Left lung (tissue), 14 donors: ENCODE measurements at places on chromosomes 3 and 15. TPM values are rescaled to one million over a fixed set of nuclear protein-coding genes. Genes with fewer than 3 reads are reported as not detected.

DNA sequence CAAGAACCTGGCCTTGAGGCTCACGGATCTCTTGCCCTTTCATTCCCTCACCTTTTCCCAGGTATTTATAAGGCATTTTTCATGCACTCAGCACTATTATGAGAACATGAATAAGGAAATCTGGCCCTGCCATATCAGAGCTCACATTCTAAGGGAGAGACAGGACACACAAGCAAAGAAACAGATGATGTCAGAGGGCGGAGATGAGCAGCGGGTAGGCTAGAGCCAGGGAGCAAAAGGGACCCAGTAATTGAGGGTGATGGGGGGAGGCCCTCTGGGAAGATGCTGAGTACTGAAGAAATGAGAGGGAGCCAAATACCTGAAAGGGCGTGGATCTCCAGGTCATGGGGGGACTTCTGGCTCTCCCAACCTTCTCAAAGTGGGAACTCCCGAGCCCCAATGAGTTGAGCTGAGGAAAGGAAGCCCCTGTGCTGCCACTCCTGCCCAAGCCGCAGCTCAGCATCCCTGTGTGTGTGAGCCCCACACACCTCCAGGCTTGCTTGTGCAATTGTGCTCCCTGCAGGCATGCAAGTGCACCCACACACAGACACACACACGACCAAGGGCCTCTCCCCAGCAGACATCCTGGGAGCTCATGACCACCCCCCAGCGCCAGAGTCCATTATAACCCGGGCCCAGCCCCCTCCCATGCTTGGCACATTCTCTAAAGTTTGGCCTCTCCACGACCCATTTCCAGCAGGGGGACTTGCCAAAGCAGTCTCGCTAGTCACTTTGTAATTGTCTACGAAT, 81.4 kb upstream of the PXYLP1 start:
- DNase-seq = no peak

GRCh38 chr3:89395996-89396395, 288.6 kb downstream of the EPHA3 start:
- DNase-seq = no peak

Gene SLC22A13
- total RNA-seq = 0.32 TPM

DNA sequence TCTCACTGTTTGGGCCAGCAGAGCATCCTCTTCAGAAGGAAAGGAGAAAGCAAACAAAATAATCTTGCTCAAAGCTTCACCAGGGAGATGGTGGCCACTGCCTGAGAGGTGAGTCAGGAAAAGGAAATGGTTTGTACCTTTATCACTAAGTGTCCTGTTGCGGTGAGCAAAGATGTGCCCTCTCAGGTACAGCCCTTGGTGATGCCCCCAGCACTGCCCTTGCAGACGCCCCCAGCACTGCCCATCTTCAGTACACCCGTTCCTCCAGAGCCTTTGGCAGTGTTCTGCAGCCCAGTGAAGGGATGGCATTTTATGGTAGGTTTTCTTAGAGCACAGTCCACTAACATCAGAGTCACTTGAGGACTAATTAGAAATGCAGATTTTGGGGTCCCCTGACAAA, 92.3 kb downstream of the ZNF621 start:
- no peak for DNase-seq

DNA sequence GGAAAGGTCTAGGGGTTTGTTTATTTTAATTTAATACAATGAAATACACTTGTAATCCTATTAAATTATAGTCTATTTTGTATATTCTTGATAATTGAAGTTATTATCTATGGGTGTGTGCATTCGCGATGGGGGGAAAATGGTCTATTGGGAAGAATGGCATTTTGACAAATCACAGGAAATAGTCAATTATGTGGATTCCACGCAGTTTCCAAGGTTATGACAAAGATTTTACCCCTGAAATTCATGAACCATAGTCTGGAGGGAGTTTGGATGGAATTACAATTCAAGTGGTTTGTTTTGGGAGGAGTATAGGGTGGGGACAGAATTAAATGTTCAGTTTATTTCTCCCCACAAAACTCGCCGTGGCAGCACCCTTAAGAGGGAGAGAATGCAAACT, 66.5 kb downstream of the RBMS3 start:
- DNase-seq = no peak

Gene ZNF639
- 25.0 TPM for total RNA-seq

- no peak for DNase-seq
These were observed 4.3 kb downstream of the SLC6A20 start for GRCh38 chr3:45792036-45792435.

- DNase-seq = no peak
These were observed 295.7 kb downstream of the UNC13C start for GRCh38 chr15:54273928-54274327.

- no peak for DNase-seq
These were observed 67.8 kb upstream of the PPP2R3A start for GRCh38 chr3:135897715-135898114.

DNA sequence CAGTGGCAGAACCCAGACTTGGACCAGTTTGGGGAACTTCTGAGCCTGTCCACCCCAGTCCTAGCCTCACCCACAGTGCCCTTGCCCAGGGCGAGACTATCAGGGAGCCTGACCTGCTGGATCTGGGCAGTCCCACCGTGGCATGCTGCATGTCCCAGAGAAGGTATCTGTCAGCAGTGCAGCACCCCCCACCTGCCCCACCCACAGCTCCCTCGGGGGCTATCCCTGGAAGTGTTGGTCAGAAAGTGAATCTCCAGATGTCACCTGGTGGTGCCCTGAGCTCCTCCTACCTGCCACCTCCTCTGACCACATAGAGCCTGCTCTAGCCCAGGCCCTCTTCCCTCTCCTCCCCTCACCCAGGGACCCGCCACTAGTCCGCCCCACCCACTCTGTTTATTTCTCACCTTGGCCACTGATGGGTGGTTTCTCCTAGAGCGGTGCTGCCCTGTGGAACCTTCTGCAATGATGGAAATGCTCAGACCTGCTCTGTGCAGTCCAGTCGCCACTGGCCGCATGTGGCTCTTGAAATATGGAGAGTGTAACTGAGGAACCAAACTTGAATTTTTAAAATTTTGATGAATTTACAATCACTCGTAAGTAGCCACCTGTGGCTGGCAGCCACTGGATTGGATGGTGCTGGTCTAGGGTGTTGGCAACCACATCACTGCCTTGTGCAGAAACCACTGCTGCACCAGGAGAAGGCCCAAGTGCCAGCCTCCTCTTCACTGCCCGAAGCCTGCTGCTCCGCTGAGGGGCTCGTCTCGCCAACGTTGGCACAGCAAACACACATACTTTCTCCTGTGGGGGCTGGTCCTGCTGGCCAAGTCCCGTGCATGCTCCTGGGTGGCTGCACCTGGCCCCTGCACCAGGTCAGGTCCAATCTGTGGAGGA, 13.1 kb downstream of the HDAC11 start:
- DNase-seq = no peak

DNA sequence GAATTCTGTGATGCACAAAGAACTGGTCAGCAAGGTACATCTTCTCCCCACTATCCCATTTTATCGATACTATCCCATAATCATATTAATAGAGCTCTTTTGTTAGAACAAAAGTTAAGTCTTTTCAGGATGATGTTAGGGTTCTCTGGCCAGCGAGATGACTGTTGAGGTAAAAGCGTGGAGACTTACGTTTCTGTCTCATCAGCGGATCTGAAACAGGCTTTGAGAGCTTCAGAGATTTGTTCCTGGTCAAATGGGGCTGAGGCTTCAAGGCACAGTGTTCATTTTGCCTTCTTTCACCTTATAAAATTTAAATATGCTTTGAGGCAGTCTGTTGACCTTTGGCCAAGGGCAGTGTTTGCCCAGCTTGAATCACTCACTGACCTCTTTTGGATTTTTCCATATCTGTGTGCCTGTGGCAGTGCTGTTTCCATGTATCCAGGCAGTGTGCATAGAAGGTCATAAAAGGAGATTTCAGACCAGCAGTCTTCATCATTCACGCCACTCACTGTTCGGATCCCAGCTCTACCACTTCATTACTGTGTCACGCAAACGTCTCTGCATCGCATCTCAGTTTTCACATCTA, 3.1 kb downstream of the ADAMTSL3 start:
- DNase-seq = no peak

Gene STX19
- 4.8 TPM for total RNA-seq

DNA sequence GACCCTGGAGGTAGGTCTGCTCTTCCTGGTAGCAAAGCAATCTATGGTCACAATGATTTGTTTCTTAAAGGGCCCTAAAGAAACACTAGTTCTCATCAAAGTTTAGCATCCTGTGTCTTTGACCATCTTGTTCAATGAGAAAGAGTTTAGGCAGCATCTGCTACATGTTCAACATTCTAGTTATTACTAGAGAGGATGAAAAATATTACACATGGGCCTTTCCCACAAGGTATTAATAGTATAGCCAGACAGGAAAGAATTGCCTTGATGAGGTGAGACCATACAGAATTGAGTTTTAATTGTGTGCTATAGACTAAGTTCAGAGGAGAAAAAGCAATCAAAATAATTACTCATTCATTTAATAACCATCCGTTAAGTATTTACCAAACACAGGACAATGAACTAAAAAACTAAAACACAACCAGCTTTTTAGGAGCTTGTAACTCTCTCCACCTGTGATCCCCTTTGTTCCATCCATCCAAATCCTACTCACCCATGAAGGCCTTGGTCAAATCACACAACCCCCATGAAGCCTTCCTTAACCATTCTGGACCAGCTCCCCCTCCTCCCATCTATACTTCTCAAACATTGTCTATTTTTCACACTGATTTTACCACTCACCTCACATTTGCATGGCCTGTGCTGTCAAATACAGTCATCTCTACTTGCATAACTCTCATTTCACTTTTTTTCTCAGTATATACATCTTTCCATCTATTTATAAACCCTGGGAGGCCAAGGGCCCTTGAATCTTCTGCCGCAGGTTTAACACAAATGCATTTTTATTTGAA, 122.9 kb downstream of the RORA start:
- DNase-seq = no peak

- DNase-seq = no peak
These were observed 35.4 kb downstream of the PSTPIP1 start for GRCh38 chr15:77030048-77030927.

DNA sequence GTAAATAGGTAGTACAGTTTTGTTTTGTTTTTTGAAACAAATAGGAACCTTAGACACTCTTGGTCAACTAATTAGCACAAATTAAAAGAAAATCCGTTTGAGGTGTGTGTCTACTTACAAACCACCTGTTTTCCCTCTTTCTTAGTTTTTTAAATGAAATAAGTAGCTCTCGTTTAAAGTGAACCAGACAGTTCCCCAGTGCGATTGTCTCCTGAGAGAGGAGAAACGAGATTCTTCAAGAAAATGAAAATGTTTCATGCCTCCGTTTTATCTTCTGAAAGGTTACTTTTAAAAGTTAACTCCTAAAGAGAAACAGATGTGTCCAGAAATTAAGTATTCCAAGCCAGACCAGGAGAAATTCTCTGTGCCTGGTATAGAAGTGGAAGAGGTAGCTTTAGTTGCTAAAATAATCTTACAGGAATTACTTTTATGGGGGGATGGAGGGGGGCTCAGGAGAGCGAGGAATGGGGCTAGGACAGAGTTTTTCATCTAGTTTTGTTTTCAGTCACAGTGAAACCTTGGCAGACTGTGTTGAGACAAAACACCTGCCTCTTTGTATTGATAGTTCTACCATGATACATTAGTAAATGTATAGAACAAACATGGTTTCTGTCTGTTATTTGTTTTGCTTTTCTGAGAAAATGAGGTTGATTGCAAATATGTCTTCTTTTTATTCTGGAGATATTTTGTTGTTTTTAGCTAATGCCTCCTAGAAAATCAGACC, 155.1 kb upstream of the CNTN4 start:
- DNase-seq = no peak

DNA sequence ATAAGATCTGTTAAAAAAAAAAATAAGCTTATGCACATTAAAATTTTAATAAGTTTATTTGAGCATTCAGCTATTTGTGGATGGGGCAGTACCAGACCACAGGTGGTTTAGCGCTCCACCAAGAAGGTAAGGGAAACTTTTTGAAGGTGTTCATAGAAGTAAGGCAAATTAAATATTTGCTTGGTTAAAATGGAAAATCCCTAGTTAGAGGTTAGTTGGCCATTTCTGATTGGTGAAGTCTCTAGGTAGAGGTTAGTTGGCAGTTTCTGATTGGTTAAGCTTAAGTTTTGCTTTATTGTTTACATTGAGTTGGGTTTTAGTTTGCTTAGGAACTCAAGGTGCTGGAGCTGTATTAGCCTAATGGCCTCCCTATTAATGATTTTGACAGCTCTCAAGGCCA, 30.7 kb downstream of the SCN11A start:
- DNase-seq = no peak

Gene CX3CR1
- total RNA-seq = 6.4 TPM

DNA sequence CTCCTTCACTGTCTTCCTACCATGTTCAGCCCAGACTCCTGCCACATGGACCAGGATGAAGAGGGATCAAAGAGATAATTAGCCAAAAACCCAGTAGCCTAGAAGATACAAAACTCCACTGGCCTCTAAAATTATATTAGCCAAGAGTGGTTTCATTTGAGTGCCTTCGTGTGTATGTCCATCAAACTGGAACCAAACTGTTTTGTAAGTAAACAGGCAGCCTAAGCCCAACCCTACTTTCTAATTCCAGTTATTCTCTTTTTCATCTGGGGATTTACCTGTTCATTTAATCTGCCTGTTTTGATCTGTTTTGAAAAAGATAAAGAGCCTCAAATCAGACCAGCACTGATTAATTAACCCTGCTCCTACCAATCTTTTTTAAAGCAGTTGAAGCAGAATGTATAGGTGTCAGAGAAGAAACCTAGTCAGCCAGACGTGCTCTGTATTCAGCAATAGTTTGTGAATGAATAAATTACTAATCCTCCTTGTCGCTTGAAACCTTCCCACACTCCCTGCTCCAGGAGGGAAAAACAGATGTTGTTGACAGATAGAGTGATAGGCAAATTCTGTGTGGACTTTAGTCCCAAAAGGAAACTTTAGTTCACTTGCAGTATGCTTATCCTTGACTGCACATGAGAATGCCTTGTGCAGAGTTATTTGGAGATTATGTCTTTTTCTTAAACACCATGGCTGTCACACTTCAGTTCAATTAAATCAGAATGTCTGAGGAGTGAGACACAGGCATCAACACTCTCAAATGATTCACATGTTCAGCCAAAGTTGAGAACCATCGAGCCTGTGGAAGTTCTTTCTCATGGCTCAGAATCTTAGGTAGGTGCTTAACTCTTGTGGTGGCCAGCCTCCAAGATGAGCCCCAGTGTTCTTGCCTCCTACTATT, 55.5 kb upstream of the ZBED2 start:
- no peak for DNase-seq

GRCh38 chr3:168497741-168498140, 402.0 kb upstream of the GOLIM4 start:
- no peak for DNase-seq

Gene RTP3
- total RNA-seq = not detected

GRCh38 chr15:66715181-66715624, 13.2 kb downstream of the SMAD6 start:
- no peak for DNase-seq

- no peak for DNase-seq
These were observed 93.4 kb upstream of the UMPS start for GRCh38 chr3:124636863-124637296.

DNA sequence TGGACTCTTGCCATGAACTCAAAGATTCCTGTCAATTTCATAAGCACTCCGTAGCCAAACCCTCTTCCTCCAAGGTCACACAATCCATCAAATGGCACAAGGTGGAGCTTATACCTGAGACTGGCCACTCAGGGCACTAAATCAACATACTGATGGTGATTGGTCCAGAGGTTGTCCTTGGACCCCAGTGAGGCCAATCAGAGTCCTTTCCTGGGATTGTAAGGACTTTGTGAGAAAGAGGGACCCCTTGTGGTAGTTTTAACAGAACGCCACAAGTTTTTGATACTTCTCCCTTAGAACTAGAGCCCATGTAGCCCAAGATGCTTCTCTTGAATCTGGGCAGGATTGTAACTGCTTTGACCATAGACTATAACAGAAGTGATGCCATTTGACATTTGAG, 44.4 kb upstream of the LARS2 start:
- DNase-seq = no peak
